H1 (cell line): ENCODE measurements at places on chromosomes 7 and 10. TPM values are rescaled to one million over a fixed set of nuclear protein-coding genes. Genes with fewer than 3 reads are reported as not detected.
A peak's percentile ranks its signal among the peaks of the same experiment; 100 is the strongest.

DNA sequence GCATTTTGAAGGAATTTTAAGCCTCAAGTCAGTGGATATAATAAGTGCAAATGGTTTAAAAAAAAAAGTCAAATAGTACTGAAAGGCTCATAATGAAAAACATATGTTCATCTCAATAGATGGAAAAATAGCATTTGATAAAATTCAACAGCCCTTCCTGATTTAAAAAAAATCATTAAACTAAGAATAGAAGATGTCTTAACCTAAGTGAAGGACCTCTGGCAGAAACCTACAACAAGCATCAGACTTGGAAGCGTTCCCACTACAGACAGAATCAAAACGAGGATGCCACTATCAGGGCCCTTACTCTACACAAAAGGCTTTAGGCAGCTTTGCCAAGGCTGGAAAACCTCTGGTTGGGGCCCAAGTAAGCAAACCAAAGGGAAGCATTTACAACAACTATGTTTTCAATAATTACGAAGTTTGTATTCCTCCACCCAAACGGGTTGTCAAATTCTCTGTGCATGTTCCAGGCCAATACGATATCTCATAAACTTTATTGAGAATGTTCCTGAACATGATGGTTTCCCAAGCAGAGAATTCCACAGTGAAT, 45.1 kb downstream of the CYTH3 start:
- DNase-seq, result no peak
- H3K4me3 ChIP-seq, result no peak overlapping the region
- no peaks in the 10 kb centered on the region for H3K36me3 ChIP-seq
- no peaks in the 10 kb centered on the region for H3K27me3 ChIP-seq
- H3K4me1 ChIP-seq, result peaks cover under 1% of the 10 kb centered on the region; the same call in 1 of the 2 replicates

GRCh38 chr10:12491491-12491890, 142.1 kb downstream of the CAMK1D start:
- no peak for DNase-seq
- no peak overlapping the region for H3K4me3 ChIP-seq
- H3K27me3 ChIP-seq, result no peaks in the 10 kb centered on the region

- H3K4me3 ChIP-seq, result no peak overlapping the region
- no peaks in the 10 kb centered on the region for H3K4me1 ChIP-seq
- H3K27me3 ChIP-seq, result no peaks in the 10 kb centered on the region
Measured at GRCh38 chr7:103093429-103093828, 18.5 kb downstream of the ARMC10 start.

GRCh38 chr7:139973101-139974050, 89.4 kb downstream of the PARP12 start:
- no peaks in the 10 kb centered on the region for H3K36me3 ChIP-seq
- peaks cover 26% of the 10 kb centered on the region for H3K4me1 ChIP-seq
- H3K27ac ChIP-seq, result no peak overlapping the region
- no peak for DNase-seq
- H3K27me3 ChIP-seq, result no peaks in the 10 kb centered on the region; the same call in 1 of the 2 replicates

DNA sequence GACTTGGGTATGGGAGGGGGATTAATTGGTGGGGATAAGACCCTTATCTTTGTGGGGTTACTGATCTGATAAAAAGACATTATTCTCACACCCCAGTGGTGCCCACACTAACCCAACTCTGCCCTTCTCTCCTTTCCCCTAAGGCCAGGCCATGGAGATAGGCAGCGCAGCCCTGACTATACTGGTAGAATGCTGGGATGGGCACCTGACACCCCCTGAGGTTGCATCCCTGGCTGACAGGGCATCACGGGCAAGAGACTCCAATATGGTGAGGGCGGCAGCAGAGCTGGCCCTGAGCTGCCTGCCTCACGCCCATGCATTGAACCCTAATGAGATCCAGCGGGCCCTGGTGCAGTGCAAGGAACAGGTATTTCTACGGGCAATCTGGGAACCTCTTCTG, 12.7 kb downstream of the ZSWIM8 start:
- peaks cover 8% of the 10 kb centered on the region for H3K36me3 ChIP-seq
- no peaks in the 10 kb centered on the region for H3K4me1 ChIP-seq
- H3K27ac ChIP-seq, result no peak overlapping the region
- no peak overlapping the region for H3K4me3 ChIP-seq

GRCh38 chr7:133805426-133805825, 321.7 kb upstream of the LRGUK start:
- H3K27ac ChIP-seq, result no peak overlapping the region
- no peaks in the 10 kb centered on the region for H3K4me1 ChIP-seq
- H3K36me3 ChIP-seq, result no peaks in the 10 kb centered on the region
- no peaks in the 10 kb centered on the region for H3K27me3 ChIP-seq
- H3K4me3 ChIP-seq, result no peak overlapping the region

DNA sequence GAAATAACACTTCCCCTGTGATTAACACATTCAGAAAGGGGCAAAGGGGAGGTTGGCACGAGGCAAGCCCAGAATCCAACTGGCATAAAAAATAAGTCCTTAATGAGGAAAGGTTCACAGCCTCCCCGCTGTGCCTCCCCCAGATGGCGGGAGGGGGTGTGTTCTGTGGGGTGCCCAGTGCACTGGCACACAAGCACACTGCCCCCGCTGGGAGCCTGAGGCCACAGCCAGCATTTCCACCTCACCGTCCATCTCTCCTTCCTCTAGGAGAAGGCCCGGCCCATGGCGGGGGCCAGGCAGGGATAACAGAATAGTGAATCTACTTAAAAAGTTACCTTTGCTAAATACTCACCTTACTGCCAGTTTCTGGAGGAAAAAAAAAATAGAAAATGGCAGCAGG, 43.2 kb downstream of the PRKAG2 start:
- H3K4me3 ChIP-seq, result no peak overlapping the region
- no peaks in the 10 kb centered on the region for H3K36me3 ChIP-seq

DNA sequence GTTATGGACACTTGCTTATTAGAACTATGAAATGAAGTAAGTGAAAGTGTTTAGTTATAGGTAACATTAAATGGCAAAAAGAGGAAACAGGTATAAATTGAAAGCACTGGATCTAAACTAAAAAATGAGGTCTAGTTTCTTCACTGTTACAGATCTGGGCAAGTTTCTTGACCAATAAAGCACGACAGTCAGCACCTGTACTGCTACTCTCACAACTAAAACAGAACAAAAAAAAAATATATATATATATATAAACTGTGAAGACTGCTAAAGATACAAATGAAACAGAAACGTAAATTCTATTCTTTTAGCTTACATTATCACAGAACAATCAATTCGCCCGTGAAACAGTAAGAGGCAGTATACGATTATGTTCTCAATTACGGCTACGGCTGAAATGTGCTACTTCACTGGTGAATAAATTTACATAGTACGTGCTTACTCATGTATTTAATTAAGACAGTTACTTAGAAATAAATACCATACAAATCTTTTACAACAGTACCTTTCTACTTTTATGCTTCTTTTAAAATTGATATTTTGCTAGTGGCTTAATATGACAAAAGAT, 4.2 kb downstream of the AHR start:
- H3K4me1 ChIP-seq, result peaks cover 10% of the 10 kb centered on the region; the same call in 1 of the 2 replicates
- no peaks in the 10 kb centered on the region for H3K27me3 ChIP-seq
- H3K27ac ChIP-seq, result no peak overlapping the region
- DNase-seq, result no peak

- H3K36me3 ChIP-seq, result no peaks in the 10 kb centered on the region
- no peaks in the 10 kb centered on the region for H3K27me3 ChIP-seq
- no peak for DNase-seq
- no peak overlapping the region for H3K4me3 ChIP-seq
- no peaks in the 10 kb centered on the region for H3K4me1 ChIP-seq
- no peak overlapping the region for H3K27ac ChIP-seq
Measured at GRCh38 chr7:366161-366803, 76.3 kb downstream of the FOXL3 start.

- H3K36me3 ChIP-seq, result no peaks in the 10 kb centered on the region
- no peaks in the 10 kb centered on the region; the same call in 1 of the 2 replicates for H3K4me1 ChIP-seq
- no peak overlapping the region for H3K4me3 ChIP-seq
- no peaks in the 10 kb centered on the region for H3K27me3 ChIP-seq
- H3K27ac ChIP-seq, result no peak overlapping the region
Measured at GRCh38 chr10:110414548-110415309, 83.0 kb upstream of the DUSP5 start.

DNA sequence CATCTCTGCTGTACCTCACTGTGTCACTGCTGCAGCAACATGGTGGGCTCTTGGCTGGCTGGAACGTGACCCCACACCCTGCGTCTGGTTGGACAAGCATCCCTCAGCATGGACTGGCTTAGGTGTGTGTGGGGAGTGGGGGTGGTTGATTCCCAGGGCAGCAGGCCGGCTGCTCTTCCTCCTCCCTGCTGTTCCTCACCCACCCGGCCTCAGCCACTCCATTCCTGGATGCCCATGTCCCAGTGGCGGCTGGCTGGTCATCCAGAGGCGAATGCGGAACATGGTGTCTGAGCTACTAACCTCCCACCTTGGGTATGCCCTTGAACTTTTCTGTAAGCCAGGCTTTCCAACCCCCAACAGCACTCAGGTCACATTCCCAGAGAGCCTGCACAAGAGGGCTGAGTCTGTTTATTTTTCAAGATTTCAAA, 81.2 kb downstream of the GRK5 start:
- H3K4me1 ChIP-seq, result peaks cover 4% of the 10 kb centered on the region; the same call in 1 of the 2 replicates
- no peaks in the 10 kb centered on the region for H3K36me3 ChIP-seq
- H3K4me3 ChIP-seq, result no peak overlapping the region

GRCh38 chr7:44882899-44883298, 2.4 kb downstream of the PURB start:
- no peaks in the 10 kb centered on the region for H3K36me3 ChIP-seq
- peaks cover 1% of the 10 kb centered on the region; the same call in 1 of the 2 replicates for H3K4me1 ChIP-seq
- no peak overlapping the region for H3K27ac ChIP-seq
- H3K27me3 ChIP-seq, result no peaks in the 10 kb centered on the region
- H3K4me3 ChIP-seq, result peak overlapping the region; percentile 84
- no peak for DNase-seq

DNA sequence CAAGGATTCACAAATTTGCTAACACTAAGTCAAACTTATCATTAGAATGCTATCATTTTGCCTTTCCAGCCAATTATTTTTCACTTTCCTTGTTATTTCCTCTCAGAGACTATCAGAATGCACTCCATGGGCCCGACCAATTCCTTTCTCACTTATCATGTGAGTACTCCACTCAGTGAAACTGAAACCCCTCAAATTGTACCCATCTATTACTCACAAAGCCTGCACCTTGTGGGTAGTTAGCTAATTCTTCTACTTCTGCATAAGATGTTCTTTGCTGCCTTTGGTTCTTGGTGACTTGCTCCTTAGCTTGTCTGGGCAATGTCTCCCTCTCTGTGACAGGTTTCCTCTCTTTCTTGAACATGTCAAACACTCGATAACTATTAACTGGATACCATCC, 35.2 kb upstream of the MBL2 start:
- no peak overlapping the region for H3K27ac ChIP-seq
- H3K4me3 ChIP-seq, result no peak overlapping the region
- no peak for DNase-seq
- H3K27me3 ChIP-seq, result no peaks in the 10 kb centered on the region
- no peaks in the 10 kb centered on the region for H3K36me3 ChIP-seq

DNA sequence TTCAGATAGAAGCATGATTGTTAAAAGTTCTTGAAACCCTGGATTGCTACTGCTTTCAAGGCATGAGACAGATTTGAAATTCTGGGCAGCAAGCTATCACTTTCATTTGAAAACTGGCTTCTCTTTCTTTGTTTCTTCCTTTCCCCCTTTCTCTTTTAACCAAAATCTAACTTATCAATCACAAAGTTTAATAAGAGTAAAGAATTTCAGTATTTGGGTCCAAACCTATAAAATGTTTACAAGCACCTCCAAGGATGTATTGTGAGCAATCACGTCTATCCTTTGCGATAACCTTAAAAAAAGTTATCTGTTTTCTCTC, 21.6 kb upstream of the RPA3 start:
- H3K27me3 ChIP-seq, result no peaks in the 10 kb centered on the region
- H3K36me3 ChIP-seq, result no peaks in the 10 kb centered on the region
- DNase-seq, result no peak

GRCh38 chr7:135690566-135690965, 28.3 kb downstream of the STMP1 start:
- DNase-seq, result no peak
- H3K4me3 ChIP-seq, result no peak overlapping the region
- no peaks in the 10 kb centered on the region for H3K4me1 ChIP-seq
- no peaks in the 10 kb centered on the region for H3K27me3 ChIP-seq
- peaks cover 9% of the 10 kb centered on the region; the same call in 1 of the 2 replicates for H3K36me3 ChIP-seq

- H3K36me3 ChIP-seq, result no peaks in the 10 kb centered on the region
- no peaks in the 10 kb centered on the region for H3K27me3 ChIP-seq
- H3K27ac ChIP-seq, result no peak overlapping the region
Measured at GRCh38 chr7:44881610-44882009, 3.7 kb downstream of the PURB start.

GRCh38 chr7:75055830-75056772, 17.5 kb downstream of the RCC1L start:
- H3K27ac ChIP-seq, result no peak overlapping the region
- peaks cover 77% of the 10 kb centered on the region for H3K36me3 ChIP-seq
- no peak overlapping the region for H3K4me3 ChIP-seq
- no peaks in the 10 kb centered on the region for H3K4me1 ChIP-seq
- H3K27me3 ChIP-seq, result no peaks in the 10 kb centered on the region
- DNase-seq, result no peak

DNA sequence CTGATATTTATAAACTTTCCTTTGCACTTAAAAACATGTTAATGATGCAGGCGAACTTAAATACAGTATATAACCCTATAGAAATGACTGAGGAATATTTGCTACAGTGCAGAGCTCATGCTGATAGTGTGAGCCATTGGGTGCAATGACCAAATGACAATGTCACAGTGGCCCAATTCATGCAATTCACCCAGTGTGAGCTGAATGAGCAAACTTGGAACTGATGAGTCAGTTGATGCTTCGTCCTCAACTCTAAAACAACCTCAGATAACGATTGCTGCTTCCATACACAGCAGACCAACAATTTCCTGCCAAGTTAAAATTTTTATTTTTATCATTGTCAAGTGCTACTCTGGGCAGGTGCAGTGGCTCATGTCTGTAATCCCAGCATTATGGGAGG, 12.1 kb upstream of the ZC3HAV1L start:
- H3K27ac ChIP-seq, result no peak overlapping the region
- no peaks in the 10 kb centered on the region for H3K36me3 ChIP-seq

- no peak overlapping the region for H3K27ac ChIP-seq
- no peaks in the 10 kb centered on the region for H3K4me1 ChIP-seq
- no peak overlapping the region for H3K4me3 ChIP-seq
- no peaks in the 10 kb centered on the region for H3K36me3 ChIP-seq
Measured at GRCh38 chr7:109864230-109864629, 1226.7 kb upstream of the LRRN3 start.

DNA sequence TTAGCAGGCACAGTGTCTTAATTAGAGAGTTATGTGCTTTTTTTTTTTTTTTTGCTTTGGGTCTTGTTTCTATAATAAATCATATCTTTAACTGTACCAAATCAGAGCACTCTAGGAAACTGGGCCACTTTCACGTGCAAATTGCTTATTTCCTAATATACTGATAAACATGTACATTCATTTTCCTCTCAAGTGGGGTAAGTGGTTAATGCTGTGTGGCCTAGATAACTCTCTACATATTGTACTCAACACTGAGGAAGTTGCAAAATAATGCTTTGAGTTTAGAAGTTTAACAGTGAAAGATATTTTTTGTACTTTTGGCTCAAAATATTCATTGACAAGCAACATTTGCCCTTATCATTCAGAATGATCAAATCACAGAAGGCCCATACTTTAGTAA, 115.9 kb upstream of the IFRD1 start:
- H3K4me1 ChIP-seq, result peaks cover 19% of the 10 kb centered on the region; the same call in 1 of the 2 replicates
- H3K27ac ChIP-seq, result no peak overlapping the region
- no peaks in the 10 kb centered on the region for H3K36me3 ChIP-seq
- no peak for DNase-seq

Gene SLC26A5
- 0.24 and 0.40 TPM in 2 replicates for total RNA-seq

Gene DTX2
- total RNA-seq, result 55.6 and 59.1 TPM in 2 replicates

Gene ICA1
- total RNA-seq, result 36.9 and 37.1 TPM in 2 replicates

Gene CYP3A5
- total RNA-seq, result not detected in 2 replicates

Gene FGFR2
- 81.2 and 81.6 TPM in 2 replicates for total RNA-seq

Gene SH2B2
- total RNA-seq, result 17.5 and 18.7 TPM in 2 replicates

Gene UTF1
- 21.7 and 21.8 TPM in 2 replicates for total RNA-seq

Gene AP1S1
- 56.0 and 56.1 TPM in 2 replicates for total RNA-seq

Gene ZNF107
- 27.5 and 31.0 TPM in 2 replicates for total RNA-seq
